ENCODE measurements at places on chromosomes 16 and 17. TPM values are rescaled to one million over a fixed set of nuclear protein-coding genes. Genes with fewer than 3 reads are reported as not detected.

The KRTAP9-8 gene
- not detected for polyA plus RNA-seq

The HNF1B gene
- not detected for polyA plus RNA-seq

The ZNF48 gene
- polyA plus RNA-seq = 2.8 TPM

The LLGL2 gene
- polyA plus RNA-seq = 1.6 TPM

The KRT15 gene
- polyA plus RNA-seq = 2.0 TPM

The SPN gene
- polyA plus RNA-seq = 0.04 TPM

The ABCA3 gene
- 3.8 TPM for polyA plus RNA-seq

The HOXB1 gene
- polyA plus RNA-seq = not detected

The EFCAB13 gene
- polyA plus RNA-seq = 0.93 TPM

The MEIOC gene
- 0.26 TPM for polyA plus RNA-seq

The CARD14 gene
- not detected for polyA plus RNA-seq

The KRTAP17-1 gene
- not detected for polyA plus RNA-seq
